ENCODE measurements at places on chromosomes 2 and 18.

DNA sequence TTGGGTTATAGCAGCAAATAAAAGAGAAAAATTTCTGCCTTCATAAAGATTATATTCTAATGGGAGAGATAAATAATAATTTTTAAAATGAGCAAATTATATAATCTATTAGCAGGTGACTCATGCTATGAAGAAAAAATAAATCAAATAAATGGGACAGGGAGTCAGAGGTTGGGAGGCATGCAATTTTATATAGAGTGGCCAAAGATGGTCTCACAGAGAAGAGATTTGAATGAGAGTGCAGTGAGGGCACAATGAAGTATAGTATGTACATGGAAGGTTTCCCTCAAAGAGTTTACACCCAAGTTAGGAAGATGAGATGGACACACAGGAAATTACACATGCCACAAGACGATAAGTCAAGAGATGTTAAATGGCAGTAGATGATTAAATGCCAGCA, 369.4 kb downstream of the TXNL1 start:
- DNase-seq, result no peak

- DNase-seq, result no peak
Observed at GRCh38 chr18:58427321-58427720, 201.6 kb downstream of the ALPK2 start.

GRCh38 chr18:33720133-33720532, 142.1 kb downstream of the ASXL3 start:
- DNase-seq, result no peak

GRCh38 chr2:197600306-197600705, 75.1 kb downstream of the RFTN2 start:
- no peak for DNase-seq

GRCh38 chr2:209933499-209934483, 68.6 kb upstream of the RPE start:
- peak; percentile 50 for DNase-seq

DNA sequence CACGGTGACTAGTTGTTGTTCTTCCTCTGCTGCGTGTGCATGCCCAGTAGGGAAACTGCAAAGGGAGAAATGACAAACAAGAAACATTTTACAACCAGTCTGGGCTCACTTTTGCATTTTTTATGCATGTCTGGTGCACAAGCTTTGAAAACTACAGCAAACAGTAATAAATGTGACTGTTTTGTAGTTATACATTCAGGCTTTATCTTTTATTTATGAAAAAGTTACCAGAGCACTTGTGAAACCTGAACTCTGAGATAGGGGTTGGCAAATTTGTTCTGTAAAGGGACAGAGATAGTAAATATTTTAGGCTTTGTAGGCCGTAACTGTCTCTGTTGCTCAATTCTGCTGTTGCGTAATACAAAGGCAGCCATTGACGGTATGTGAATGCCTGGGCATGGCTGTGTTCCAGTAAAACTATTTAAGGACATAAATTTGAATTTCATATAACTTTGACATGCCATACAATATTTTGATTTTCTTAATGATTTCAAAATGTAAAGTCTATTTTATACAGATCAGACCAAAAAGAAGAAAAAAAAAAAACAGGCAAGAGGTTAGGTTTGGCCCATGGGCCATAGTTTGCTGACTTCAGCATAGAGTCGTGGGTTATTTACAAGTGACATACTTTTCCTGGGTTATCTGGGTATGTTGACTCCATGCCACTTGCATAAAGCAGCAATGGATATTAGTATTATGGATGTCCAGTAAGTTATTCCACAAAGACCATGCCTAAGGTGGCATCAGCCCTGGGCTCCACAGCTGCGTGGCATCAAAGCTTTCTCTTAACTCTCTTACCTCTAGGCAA, 53.6 kb upstream of the EML6 start:
- peak; percentile 35 for DNase-seq

DNA sequence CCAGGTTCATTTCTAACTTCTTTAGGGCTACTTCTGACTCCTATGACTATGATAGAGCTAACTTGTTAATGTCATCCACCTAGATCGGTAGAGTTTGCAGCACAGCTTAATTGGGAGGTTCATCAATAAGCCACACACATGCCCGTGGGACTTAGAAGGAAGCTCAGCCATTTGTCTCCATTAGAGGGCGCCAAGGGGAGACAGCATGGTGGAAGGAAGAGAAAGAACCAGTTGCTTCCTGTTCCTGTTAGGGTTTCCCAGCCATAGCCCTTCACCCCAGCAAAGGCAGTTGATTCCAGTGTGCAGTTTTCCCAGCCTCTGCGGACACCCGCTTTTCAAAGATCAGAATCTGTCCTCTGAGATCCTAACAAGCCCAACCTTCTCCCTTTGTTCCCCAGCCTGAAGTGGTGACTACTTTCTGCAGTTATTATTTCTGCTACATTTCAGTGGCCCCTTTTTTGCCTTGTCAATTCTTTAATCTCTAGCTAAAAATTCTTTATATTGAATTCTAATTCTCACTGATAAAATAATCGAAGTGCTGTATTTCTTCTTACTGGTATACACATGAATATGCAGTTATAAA, 30.3 kb downstream of the MAIP1 start:
- DNase-seq, result peak; percentile 48

DNA sequence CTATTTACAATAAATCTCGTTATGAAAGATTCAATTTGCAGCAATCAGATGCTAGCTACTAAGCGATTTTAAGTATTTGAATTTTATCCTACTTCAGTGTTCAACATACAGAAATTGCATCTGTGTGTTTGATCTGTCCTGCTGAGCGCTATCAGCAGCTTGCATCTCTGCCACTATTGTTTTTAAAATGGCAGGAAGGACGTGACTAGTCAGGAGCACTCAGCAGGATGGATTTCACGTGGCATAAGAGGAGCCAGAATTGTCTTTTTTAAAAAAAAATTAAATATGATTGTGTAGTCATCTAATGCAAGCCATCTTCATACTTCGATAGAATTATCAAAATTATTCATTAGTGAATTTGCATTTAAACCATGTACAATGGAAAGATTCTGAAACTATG, 2.8 kb upstream of the KLHL14 start:
- no peak for DNase-seq

DNA sequence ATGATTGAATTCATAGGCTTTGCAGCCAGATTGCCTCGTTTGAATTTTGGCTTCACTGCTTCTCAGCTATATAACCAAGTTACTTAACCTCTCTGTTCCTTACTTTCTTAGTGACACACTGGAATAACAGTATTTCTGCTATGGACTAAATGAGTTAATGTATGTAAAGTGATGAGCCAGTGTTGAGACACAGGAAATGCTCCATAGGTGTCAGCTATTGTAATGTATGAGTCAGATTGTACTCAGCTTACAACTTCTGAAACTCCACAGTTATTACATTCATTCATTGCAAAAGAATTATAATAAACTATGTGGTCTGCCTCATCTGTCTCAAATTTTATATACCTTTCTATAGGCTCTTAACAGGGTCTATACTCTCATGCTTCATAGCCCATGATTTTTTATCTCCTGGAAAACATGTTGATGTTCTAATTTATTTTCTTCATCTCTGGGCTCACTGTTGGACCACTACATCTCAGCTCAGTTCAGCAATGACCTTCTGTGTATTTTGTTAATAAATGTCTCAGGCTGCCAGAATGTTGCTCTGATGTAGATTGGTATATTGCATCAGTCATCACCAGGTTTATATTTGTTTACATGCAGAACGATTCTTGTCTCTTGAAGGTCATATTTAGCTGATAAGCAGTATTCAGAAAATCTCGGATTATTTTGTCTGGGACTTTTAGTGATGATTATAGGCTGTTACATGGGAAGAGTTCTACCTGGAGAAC, 76.2 kb downstream of the MAP3K20 start:
- no peak for DNase-seq

DNA sequence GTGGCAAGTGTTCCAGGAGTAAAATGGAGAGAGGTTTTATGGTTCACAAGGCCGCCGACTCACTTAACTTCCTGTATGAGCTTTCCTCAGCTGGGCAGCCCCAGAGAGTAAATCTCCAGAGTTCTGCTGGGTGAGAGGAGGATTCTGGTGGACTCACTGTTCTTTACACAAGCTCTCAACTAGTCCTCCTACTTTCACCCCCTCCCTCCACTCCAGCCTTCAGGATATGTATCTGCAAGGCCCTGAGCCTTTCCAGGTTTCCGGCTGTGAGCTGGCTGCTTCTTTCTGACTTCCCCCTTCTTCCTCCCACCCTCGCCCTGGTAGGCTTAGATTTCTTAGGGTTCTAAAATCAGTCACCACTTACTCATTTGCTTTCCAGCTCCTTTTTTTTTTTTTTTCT, 34.0 kb downstream of the EML6 start:
- DNase-seq, result no peak

GRCh38 chr2:64604155-64604554, 49.6 kb downstream of the SERTAD2 start:
- DNase-seq, result no peak

DNA sequence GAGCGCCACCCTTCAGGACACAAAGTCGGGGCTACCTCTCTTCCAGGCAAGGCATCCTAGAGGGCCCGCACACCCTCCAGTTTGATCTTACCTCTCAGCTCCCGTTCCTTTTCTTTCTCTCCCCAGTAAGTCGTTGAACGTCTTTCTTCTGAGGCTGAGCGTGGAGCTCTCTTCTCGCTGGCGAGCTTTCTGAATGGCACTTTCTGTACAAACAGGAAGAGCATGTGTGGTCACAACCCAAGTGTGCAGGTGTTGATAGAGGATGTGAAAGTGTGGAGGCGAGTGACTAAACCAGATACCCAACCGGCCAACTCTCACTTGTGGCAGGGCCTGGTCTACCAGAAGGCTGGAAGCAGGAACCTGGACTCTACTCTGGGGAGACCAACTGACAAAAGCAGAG, at the start of gene AFF3:
Gene AFF3 (minus strand): TSS at position 198 of the 400 bp plus-strand sequence. CDS start 38,136 bp downstream, outside the sequence.
- no peak for DNase-seq

DNA sequence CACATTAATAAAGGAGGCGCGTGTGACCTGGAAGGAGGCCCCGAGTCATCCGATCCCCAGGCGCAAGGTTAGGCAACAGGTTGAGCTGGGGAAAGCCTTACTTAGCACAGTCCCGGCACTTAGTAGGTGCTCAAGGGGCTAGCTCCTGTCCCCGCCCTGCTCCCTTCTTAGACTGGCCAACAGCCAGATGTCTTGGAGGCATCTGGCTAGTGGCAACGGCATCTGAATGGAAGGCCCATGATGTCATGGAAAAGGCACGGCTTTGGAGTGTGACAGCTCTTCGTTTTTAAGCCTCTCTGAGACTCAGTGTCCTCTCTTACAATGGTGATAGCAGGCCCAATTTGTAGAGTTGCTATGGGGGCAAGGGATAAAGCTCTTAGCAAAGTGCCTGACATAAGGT, 258.3 kb downstream of the CYRIA start:
- DNase-seq, result no peak

GRCh38 chr2:181787310-181788048, 104.1 kb upstream of the ITPRID2 start:
- DNase-seq, result no peak

DNA sequence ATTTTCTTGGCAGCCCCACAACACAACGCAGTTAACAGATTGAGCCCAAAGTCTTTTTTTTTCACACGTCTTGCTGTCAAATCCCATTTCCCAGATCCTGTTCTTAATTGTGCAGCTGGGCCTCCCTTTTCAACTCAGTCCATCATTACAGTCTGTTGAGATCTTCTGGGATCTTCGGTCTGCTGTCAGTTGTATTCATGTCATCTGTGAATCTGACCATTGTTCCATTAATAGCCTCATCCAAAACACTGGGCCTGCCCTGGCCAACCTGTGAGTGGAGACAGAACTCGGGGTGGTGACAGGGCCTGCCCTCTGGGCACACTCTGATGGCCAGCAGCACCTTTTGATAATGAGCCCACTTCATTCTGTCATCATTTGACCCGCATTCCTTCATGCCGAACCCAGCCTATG, 39.7 kb upstream of the SEMA4C start:
- no peak for DNase-seq

GRCh38 chr2:118032169-118033013, 18.5 kb upstream of the CCDC93 start:
- DNase-seq, result peak; percentile 21

GRCh38 chr2:207180741-207181140, 15.0 kb upstream of the KLF7 start:
- DNase-seq, result peak; percentile 24

GRCh38 chr18:71250191-71250590, 961.3 kb downstream of the SOCS6 start:
- no peak for DNase-seq

- peak; percentile 32 for DNase-seq
Observed at GRCh38 chr2:189819297-189819704, 35.1 kb downstream of the PMS1 start.

- DNase-seq, result no peak
Observed at GRCh38 chr2:9356261-9356660, 67.1 kb downstream of the ITGB1BP1 start.

DNA sequence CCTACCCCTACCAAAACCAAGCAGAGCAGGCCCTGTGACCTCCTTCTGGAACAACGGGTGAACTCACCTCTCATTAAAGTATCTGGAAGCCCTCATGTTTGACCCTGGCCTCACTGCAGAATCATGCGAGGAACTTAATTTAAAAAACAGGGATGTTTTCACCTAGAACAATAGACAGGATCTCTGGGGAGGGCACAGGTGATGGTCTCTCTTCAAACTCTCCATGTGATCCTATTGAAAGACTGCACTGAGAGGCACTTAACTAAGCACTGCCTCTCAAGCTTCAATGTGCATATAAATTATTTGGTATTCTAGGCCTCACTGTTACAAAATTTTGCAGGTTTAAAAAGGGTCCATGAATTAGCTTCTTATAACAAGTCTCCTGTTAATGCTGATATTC, 7.5 kb downstream of the ZNF519 start:
- DNase-seq, result no peak

GRCh38 chr2:157479081-157480027, 35.5 kb upstream of the CYTIP start:
- DNase-seq, result no peak

- no peak for DNase-seq
Observed at GRCh38 chr2:128750328-128751165, 431.9 kb upstream of the HS6ST1 start.

GRCh38 chr2:68565858-68566257, 77.5 kb upstream of the PROKR1 start:
- no peak for DNase-seq

GRCh38 chr18:78558948-78559347, 420.7 kb upstream of the SALL3 start:
- DNase-seq, result no peak

- no peak for DNase-seq
Observed at GRCh38 chr18:55220523-55220922, 261.3 kb upstream of the CCDC68 start.

GRCh38 chr2:66547887-66548286, 113.0 kb downstream of the MEIS1 start:
- no peak for DNase-seq

GRCh38 chr2:128439791-128440665, 121.4 kb upstream of the HS6ST1 start:
- DNase-seq, result no peak

DNA sequence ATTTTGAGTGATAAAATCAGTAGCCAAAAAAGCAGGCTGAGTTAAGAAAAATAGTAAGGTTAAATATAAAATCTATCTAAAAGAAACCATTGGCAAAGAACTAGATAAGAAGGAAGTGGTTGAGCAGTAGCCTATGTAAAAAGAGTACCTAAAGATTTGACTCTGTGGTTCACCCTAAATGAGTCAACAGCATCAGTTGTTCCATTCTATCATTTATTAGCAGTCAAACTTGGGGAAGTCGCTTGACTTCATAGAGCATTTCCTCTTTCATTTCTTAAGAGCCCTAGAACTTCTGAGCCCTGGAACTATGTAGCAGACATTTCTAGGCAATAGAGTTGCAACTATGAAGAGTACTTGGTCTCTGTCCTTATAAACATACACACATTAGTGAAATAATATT, 381.7 kb downstream of the NUP35 start:
- no peak for DNase-seq

Measured in AG08396 (cell line).